ENCODE measurements at places on chromosomes 3 and 15. TPM values are rescaled to one million over a fixed set of nuclear protein-coding genes. Genes with fewer than 3 reads are reported as not detected.

The RHOA gene
- total RNA-seq: 463 TPM

The RNU5B-1 gene
- total RNA-seq: not detected

The CHDH gene
- total RNA-seq: 0.35 TPM

The ABHD17C gene
- total RNA-seq: 6.5 TPM

The GP9 gene
- total RNA-seq: not detected

The CCR1 gene
- total RNA-seq: not detected

The ADPGK gene
- 41.4 TPM for total RNA-seq

The STAC gene
- total RNA-seq: not detected

The TGM5 gene
- total RNA-seq: not detected

The AADACL2 gene
- not detected for total RNA-seq

The TUSC7 gene
- not detected for total RNA-seq

The RTP4 gene
- total RNA-seq: 0.43 TPM

The ACTR8 gene
- total RNA-seq: 29.8 TPM

The ALCAM gene
- 18.7 TPM for total RNA-seq

The DNAJA4 gene
- 40.1 TPM for total RNA-seq

The NEK11 gene
- total RNA-seq: 1.9 TPM

The MYRIP gene
- total RNA-seq: not detected

The LSAMP gene
- not detected for total RNA-seq

The A4GNT gene
- not detected for total RNA-seq

The GUCA1C gene
- not detected for total RNA-seq

The TRH gene
- not detected for total RNA-seq

The CLDN16 gene
- total RNA-seq: not detected

The GMNC gene
- total RNA-seq: not detected

The GOLGA6B gene
- not detected for total RNA-seq

The CCR5 gene
- not detected for total RNA-seq

The RBP2 gene
- not detected for total RNA-seq

The DPPA4 gene
- total RNA-seq: 0.54 TPM

The CCNB2 gene
- 98.2 TPM for total RNA-seq

The SATB1 gene
- total RNA-seq: 303 TPM

The HCN4 gene
- total RNA-seq: not detected

The RPP25 gene
- total RNA-seq: 3.7 TPM

The TMEM42 gene
- 15.8 TPM for total RNA-seq

The TGM4 gene
- not detected for total RNA-seq

The SLC22A14 gene
- not detected for total RNA-seq

The EFCAB12 gene
- total RNA-seq: 0.37 TPM

The C3orf70 gene
- total RNA-seq: not detected

The CD276 gene
- total RNA-seq: 1.3 TPM

The WDR53 gene
- total RNA-seq: 15.8 TPM

The CCDC80 gene
- total RNA-seq: not detected

The TMEM108 gene
- total RNA-seq: not detected

The EID1 gene
- 48.4 TPM for total RNA-seq

The GOLGA8M gene
- total RNA-seq: not detected

The C2CD4A gene
- 0.14 TPM for total RNA-seq

The GTF2E1 gene
- total RNA-seq: 13.2 TPM

The DISP2 gene
- not detected for total RNA-seq

The IQCF5 gene
- total RNA-seq: not detected

The SLC28A1 gene
- total RNA-seq: not detected

The RBMS3 gene
- 1.1 TPM for total RNA-seq

The TERC gene
- 20.4 TPM for total RNA-seq

The KNL1 gene
- 31.0 TPM for total RNA-seq

The UBAP1L gene
- 1.6 TPM for total RNA-seq

The ZNF385D gene
- total RNA-seq: not detected

The LYZL4 gene
- total RNA-seq: not detected

All from activated naive CD4-positive, alpha-beta T cell treated with anti-CD3 and anti-CD28 coated beads for 36 hours (primary cell).